Naive thymus-derived CD4-positive, alpha-beta T cell (primary cell): ENCODE measurements at places on chromosomes 16 and 17. TPM values are rescaled to one million over a fixed set of nuclear protein-coding genes. Genes with fewer than 3 reads are reported as not detected.

DNA sequence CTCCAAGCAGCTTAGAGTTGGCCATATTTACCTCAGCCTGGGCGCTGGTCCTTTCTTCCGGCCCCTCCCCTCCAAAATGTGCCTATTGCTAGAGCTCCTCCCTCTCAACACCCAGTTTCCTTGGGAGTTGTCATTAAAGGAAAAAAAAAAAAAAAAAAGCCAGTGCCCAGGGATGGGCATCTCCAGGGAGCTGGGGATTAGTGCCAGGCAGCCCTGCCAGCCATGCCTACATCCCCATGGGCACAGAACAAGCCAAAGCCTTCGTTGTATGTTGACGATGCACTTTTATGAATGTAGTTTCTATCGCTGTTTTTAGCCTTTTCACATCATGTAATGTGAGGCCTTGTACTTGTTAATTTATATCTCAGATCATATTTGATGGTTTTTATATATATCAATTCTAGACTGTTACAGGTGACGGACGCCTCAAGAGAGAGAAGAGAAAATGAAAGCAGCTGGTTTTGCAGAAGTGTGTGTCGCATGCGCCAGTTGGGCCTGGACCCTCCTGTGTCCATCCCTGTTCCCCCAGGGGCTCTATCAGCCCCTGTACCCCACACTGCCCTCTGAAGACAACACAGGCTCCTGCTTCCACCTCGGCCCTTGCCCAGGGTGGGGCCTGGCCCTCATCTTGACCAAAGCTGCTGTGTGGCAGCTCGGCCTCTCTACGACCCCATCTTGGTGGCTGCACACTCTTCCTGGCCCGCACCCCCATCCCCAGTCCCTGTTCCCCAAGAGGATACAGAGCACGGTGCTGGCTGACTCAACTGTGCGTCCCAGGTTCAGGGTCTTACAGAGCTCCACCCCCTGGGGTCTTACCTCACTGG, 4.8 kb downstream of the LIMD2 start:
- H3K36me3 ChIP-seq, result peaks cover 29% of the 10 kb centered on the region
- H3K4me3 ChIP-seq, result peak overlapping the region; percentile 9
- peaks cover 44% of the 10 kb centered on the region for H3K4me1 ChIP-seq
- no peaks in the 10 kb centered on the region for H3K27me3 ChIP-seq
- peak; percentile 31 for DNase-seq
- H3K27ac ChIP-seq, result peak overlapping the region; percentile 93

The PRAC1 gene
- not detected for total RNA-seq

GRCh38 chr16:86383488-86384262, 126.7 kb upstream of the FOXF1 start:
- no peak overlapping the region for H3K4me3 ChIP-seq
- no peaks in the 10 kb centered on the region for H3K36me3 ChIP-seq
- no peak for DNase-seq
- no peaks in the 10 kb centered on the region for H3K27me3 ChIP-seq
- H3K27ac ChIP-seq, result no peak overlapping the region

The LITAFD gene
- total RNA-seq, result not detected

The COPZ2 gene
- 5.5 TPM for total RNA-seq

- peak; percentile 21 for DNase-seq
- no peaks in the 10 kb centered on the region for H3K36me3 ChIP-seq
- H3K27ac ChIP-seq, result no peak overlapping the region
- H3K4me1 ChIP-seq, result no peaks in the 10 kb centered on the region
- peak overlapping the region; percentile 27 for H3K4me3 ChIP-seq
Observed at GRCh38 chr17:34580685-34581445, 1.5 kb downstream of the TMEM132E start.

The POLR2C gene
- total RNA-seq, result 63.4 and 64.1 TPM in 2 replicates

GRCh38 chr16:9060225-9060624, 31.2 kb upstream of the HAPSTR1 start:
- H3K36me3 ChIP-seq, result no peaks in the 10 kb centered on the region
- H3K4me3 ChIP-seq, result no peak overlapping the region
- no peaks in the 10 kb centered on the region for H3K4me1 ChIP-seq
- DNase-seq, result no peak
- H3K27me3 ChIP-seq, result no peaks in the 10 kb centered on the region

GRCh38 chr17:49775546-49776260, 11.8 kb upstream of the FAM117A start:
- H3K4me3 ChIP-seq, result no peak overlapping the region
- no peaks in the 10 kb centered on the region for H3K27me3 ChIP-seq
- no peak overlapping the region for H3K27ac ChIP-seq
- no peaks in the 10 kb centered on the region for H3K36me3 ChIP-seq
- no peaks in the 10 kb centered on the region for H3K4me1 ChIP-seq

The TCAP gene
- total RNA-seq, result 2.0 TPM

The IL21R gene
- total RNA-seq, result 31.4 TPM

The IFI35 gene
- 32.1 TPM for total RNA-seq

DNA sequence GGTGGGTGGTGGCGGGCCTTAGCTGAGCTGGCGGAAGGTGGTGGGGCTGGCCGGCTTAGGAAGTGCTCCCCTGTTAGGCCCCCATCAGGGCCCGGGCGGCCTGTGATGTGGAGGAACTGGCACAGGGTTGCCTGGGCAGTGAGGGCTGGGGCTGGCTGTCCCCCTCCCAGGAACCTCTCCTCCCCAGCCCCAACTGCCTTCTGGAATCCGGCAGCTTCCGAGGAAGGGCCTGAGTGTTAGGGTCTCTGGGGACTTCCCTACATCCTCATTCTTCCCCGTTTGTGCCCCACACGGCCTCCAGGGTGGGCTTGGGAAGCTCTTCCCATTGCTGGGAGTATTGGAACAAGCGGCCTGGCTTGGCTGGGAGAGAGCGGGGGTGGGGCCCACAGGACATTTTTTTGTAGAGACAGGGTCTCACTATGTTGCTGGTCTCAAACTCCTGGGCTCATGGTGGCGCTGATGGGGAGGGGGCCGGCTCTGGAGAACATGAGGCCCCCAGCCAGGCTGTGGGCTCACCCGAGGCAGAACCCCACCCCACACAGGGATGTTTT, 89.9 kb upstream of the CIBAR2 start:
- no peaks in the 10 kb centered on the region for H3K4me1 ChIP-seq
- H3K27me3 ChIP-seq, result no peaks in the 10 kb centered on the region
- H3K27ac ChIP-seq, result no peak overlapping the region
- DNase-seq, result no peak
- no peak overlapping the region for H3K4me3 ChIP-seq
- H3K36me3 ChIP-seq, result no peaks in the 10 kb centered on the region

The CCT6B gene
- 2.5 TPM for total RNA-seq

- no peaks in the 10 kb centered on the region for H3K27me3 ChIP-seq
- H3K4me1 ChIP-seq, result no peaks in the 10 kb centered on the region
- H3K27ac ChIP-seq, result no peak overlapping the region
- DNase-seq, result no peak
- no peak overlapping the region for H3K4me3 ChIP-seq
Observed at GRCh38 chr17:45777388-45777787, 6.7 kb upstream of the CRHR1 start.

The ACSF3 gene
- total RNA-seq, result 81.6 TPM

GRCh38 chr17:68602289-68602688, 1.1 kb upstream of the FAM20A start:
- no peak for DNase-seq
- H3K4me1 ChIP-seq, result no peaks in the 10 kb centered on the region
- peaks cover 6% of the 10 kb centered on the region for H3K27me3 ChIP-seq
- no peak overlapping the region for H3K4me3 ChIP-seq

DNA sequence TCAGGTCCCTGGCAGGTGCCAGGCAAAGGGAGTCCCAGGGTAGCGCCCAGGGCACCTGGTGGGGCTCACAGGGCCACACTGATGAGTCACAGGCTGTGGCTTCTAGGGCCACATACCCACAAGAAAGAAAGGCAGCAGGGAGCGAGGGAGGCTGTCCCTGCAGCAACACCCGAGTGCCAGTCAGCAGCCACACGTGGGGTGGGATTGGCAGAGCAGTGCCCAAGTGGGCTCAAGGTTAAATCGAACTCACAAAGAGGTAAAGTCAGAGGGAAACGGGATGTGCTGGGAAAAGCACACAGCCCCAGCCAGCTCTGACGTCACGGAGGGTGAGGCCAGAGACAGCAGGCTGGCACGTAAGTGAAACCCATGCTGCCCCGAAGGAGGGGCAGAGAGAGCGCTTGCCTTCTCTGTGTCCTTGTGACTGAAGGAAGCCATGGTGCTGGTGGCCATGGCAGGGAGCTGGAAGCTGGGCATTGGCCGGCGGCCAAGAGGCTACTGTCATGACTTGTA, 33.8 kb downstream of the FA2H start:
- H3K36me3 ChIP-seq, result no peaks in the 10 kb centered on the region
- no peaks in the 10 kb centered on the region for H3K27me3 ChIP-seq
- no peak for DNase-seq
- H3K4me3 ChIP-seq, result no peak overlapping the region
- H3K4me1 ChIP-seq, result no peaks in the 10 kb centered on the region

The KRT9 gene
- total RNA-seq, result not detected

DNA sequence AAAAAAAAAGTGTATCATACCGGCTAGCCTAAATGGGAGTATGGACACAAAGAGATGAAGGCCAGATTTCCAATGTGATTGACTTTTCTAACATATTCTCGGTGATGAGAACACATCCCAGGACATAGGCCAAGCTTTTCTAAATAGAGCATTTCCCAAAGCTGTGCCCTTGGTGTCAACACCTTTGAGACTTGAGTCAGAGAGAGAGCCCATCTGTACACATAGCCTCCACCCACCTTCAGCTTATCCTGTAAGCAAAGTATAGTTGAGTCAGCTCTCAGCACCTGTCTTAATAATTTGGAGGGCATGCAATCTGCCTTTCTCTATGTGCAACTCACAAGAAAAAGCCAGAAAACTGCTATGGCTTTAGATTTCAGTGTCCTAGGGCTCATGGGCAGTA, 42.7 kb downstream of the SOX9 start:
- H3K27ac ChIP-seq, result no peak overlapping the region
- H3K4me3 ChIP-seq, result no peak overlapping the region
- no peaks in the 10 kb centered on the region for H3K4me1 ChIP-seq
- H3K27me3 ChIP-seq, result no peaks in the 10 kb centered on the region
- H3K36me3 ChIP-seq, result no peaks in the 10 kb centered on the region

- no peak for DNase-seq
- H3K27me3 ChIP-seq, result no peaks in the 10 kb centered on the region
- H3K4me1 ChIP-seq, result no peaks in the 10 kb centered on the region
- H3K27ac ChIP-seq, result no peak overlapping the region
- H3K4me3 ChIP-seq, result no peak overlapping the region
Observed at GRCh38 chr16:29912087-29912486, 11.8 kb downstream of the ASPHD1 start.

GRCh38 chr17:17605083-17605728, 13.7 kb upstream of the PEMT start:
- H3K27ac ChIP-seq, result no peak overlapping the region
- no peaks in the 10 kb centered on the region for H3K36me3 ChIP-seq
- no peak for DNase-seq
- H3K4me1 ChIP-seq, result no peaks in the 10 kb centered on the region

DNA sequence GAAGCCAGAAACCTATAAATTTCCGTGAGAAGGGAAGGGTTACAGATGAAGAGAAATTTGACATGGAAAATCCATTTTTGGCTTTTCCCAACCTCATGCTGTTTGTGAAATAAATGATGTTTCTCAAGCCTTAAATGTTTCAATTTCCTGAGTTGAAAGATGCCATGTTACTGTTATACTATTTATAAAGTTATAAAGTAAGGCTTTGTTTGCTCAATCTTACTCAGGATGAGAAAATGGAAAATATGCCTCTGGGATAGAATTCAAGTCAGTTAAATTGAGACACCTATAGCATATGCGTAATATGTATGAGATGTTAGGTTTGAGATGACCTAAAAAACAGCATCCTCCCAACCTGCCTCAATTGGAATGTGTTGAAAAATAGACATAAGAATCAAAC, 19.9 kb upstream of the FAM20A start:
- no peaks in the 10 kb centered on the region for H3K36me3 ChIP-seq
- no peaks in the 10 kb centered on the region for H3K4me1 ChIP-seq

The PIRT gene
- not detected for total RNA-seq

DNA sequence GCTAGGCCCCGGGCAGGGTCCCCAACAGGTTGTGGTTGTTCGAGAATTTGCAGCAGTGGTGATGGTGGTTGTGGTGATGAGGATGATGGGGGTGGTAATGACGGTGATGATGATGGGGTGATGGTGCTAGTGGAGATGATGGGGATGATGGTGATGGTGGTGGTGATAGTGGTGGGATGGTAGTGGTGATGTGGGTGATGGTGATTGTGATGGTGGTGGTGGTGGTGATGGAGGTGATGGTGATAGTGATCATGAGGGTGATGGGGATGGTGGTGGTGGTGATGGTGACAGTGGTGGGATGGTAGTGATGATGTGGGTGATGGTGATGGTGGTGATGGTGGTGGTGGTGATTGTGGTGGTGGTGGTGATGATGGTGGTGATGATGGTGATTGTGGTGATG, 343.3 kb downstream of the SEC14L1 start:
- peaks cover 27% of the 10 kb centered on the region for H3K4me1 ChIP-seq
- H3K27ac ChIP-seq, result peak overlapping the region; percentile 0

DNA sequence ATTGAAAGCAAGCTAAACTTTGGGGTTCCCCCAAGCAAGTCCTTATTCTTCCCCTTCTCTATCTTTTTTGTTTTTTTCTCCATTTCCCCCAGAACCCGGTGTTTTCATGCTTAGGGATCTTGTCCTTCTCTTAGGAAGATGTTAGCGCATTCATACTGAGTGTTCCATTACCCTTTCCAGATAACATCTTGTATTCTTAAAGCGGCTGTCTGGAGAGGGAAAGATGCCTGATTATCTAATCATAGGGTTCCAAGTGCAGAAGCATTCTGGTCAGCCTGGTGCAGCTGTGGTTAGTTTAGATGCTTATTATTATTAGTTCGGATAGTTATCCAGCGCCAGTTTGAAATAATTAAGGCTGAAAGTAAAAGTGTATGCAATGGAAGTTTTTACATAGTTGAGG, 2.0 kb downstream of the TOM1L1 start:
- H3K27me3 ChIP-seq, result no peaks in the 10 kb centered on the region
- no peak for DNase-seq
- H3K4me3 ChIP-seq, result no peak overlapping the region
- H3K4me1 ChIP-seq, result no peaks in the 10 kb centered on the region

- DNase-seq, result no peak
- H3K4me3 ChIP-seq, result no peak overlapping the region
- H3K27ac ChIP-seq, result no peak overlapping the region
- no peaks in the 10 kb centered on the region for H3K4me1 ChIP-seq
- H3K27me3 ChIP-seq, result no peaks in the 10 kb centered on the region
Observed at GRCh38 chr16:22785552-22785951, 28.4 kb upstream of the HS3ST2 start.
